ENCODE measurements at places on chromosomes 11 and 22.

GRCh38 chr11:70173018-70173417 lies 30.1 kb upstream of the FADD start:
- no peak for DNase-seq

- DNase-seq, result no peak
Measured at GRCh38 chr22:49884503-49885260, 31.0 kb downstream of the ZBED4 start.

DNA sequence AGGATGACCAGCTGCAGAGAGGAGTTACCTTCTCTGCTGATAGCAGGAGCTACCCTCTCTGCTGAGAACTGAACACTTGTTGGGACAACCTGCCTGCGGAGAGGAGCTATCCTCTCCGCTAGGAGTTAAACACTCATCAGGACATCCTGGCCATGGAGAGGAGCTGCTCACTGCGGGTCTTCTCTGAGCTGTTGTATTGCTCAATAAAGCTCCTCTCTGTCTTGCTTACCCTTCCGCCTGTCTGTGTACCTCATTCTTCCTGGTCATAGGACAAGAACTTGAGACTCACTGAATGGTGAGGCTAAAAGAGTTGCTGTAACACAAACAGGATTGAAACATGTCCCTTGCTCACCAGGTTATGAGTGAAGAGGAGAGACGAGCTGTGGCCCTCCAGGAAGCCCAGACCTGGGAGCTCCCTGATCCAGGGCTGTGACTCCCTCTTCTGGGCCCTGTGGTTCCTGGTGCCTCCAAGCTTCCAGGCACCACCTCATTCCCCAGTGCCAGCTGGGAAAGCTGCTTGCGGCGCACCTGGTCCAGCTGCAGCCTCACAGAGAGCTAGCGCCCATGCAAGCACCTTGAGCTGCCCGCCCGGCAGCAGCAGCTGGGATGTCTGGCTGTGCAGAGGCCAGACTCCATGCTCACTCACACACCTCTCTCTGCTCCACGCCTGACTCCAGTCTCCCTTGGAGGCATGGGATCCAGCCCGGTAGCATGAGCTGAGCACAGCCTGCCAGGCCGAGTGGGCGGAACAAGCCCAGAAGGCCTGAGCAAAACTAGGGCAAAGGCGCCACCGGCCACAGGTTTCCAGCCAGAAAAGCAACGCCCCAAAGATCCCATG lies 50.5 kb downstream of the RAB30 start:
- DNase-seq, result no peak

GRCh38 chr22:25749420-25750169 lies 7.6 kb downstream of the MYO18B start:
- DNase-seq, result no peak

DNA sequence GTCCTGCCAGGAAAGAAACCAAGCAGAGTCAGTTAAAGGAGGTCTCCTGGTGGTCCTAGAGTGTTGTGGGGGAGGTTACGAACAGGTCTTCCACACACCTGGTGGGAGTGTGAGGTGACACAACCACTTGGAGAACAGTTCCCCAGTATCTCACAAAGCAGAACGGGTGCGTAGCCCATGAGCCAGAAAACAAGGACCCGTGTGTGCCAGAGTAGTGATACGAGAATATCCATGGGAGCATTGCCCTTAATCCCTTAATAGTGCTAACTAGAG lies 21.7 kb upstream of the CLDN5 start:
- no peak for DNase-seq

DNA sequence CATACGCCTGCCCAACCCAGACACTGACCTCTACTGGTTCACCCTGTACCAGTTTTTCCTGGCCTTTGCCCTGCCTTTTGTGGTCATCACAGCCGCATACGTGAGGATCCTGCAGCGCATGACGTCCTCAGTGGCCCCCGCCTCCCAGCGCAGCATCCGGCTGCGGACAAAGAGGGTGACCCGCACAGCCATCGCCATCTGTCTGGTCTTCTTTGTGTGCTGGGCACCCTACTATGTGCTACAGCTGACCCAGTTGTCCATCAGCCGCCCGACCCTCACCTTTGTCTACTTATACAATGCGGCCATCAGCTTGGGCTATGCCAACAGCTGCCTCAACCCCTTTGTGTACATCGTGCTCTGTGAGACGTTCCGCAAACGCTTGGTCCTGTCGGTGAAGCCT lies 2.2 kb downstream of the MCHR1 start:
- DNase-seq, result no peak

DNA sequence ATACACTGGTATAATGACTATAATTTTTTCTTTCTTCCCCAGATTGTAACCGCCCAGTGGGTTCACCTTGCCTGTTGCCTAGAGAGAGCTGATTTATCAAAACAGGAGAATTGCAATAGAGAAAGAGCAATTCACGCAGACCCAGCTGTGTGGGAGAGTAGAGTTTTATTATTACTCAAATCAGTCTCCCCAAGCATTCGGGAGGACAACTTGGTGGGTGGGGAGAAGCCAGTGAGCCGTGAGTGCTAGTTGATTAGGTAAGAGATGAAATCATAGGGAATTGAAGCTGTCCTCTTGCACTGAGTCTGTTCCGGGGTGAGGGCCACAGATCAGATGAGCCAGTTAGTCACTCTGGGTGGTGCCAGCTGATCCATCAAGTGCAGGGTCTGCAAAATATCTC lies 73.2 kb downstream of the SLC35F2 start:
- no peak for DNase-seq

Measured in NCI-H774 (cell line).